ENCODE measurements at places on chromosomes 3 and 15.

DNA sequence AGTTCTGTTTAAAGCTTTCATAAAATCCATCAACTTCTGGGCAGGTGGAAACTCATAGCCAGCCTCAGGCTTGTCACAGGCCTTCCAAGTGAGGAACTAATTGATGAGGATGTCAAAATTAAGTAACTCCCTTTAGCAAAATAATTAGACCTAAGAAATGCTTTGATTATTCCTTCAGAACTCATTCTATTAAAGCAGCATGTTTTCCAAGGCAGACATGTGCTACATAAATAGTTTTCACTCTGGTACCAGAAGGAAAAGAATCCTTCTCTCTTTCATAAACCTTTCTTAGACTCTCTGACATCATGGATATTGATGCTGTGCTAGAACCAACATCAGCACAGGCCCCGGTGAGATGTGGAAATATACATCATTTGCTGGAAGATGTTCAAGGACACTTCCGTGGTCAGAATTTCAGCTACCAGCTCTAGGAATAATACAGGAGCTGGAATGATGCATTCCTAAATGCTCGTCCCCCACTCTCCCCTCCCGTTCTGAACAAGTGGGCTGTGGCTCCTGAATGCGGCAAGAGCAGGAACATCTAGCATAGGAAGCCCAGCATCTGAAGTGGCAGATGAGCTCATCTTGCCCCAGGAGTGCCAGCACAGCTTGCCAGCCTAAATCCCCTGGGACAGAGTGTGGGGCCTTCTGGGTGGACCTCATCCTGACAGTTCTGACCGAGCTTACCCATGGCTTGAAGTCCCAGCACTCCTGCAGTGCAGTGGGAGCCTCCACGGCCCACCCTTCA, 82.4 kb downstream of the WWTR1 start:
- no peak for DNase-seq

DNA sequence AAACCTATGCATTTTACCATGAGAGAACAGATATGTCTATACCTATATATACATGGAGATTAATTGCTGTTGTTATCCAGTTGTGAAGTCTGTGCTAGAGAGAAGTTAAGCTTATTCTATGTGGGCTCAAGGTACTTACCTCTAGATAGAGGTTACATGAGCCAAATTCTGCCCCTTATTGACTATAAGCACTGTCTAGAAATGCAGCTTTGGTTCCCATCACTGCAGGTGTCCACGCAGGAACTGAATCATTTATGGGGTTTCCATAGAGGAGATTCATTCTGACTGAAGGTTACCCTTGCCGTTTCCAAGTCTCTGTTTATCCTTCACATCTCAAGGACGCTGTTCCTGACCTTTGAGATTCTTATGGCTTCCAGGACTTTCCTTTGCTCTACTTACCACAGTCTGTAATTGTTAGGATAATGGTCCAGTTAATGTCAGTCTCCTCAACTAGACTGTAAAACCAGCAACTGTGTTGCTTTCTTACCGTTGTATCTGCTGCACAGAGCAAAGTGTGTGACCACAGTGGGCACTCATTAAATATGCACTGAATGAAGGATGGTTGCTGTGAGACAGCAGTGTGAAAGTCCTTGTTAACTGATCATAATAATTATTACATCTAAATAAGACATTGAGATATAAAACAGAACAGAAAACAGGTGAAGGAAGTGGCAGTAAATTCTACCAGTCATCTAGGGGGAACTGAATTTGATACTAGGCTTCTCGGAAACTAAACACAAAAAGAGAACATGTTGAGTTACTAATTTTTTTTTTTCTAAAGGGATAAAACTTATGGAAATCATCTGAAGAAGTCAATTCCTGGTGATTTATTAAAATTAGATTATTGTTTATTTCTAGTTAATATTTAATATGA, 44.0 kb upstream of the BCL6 start:
- DNase-seq = no peak

GRCh38 chr15:44427756-44428724, 611 bp downstream of the CTDSPL2 start:
- DNase-seq = no peak

GRCh38 chr3:107943786-107944523, 146.9 kb downstream of the CD47 start:
- peak; percentile 70 for DNase-seq

DNA sequence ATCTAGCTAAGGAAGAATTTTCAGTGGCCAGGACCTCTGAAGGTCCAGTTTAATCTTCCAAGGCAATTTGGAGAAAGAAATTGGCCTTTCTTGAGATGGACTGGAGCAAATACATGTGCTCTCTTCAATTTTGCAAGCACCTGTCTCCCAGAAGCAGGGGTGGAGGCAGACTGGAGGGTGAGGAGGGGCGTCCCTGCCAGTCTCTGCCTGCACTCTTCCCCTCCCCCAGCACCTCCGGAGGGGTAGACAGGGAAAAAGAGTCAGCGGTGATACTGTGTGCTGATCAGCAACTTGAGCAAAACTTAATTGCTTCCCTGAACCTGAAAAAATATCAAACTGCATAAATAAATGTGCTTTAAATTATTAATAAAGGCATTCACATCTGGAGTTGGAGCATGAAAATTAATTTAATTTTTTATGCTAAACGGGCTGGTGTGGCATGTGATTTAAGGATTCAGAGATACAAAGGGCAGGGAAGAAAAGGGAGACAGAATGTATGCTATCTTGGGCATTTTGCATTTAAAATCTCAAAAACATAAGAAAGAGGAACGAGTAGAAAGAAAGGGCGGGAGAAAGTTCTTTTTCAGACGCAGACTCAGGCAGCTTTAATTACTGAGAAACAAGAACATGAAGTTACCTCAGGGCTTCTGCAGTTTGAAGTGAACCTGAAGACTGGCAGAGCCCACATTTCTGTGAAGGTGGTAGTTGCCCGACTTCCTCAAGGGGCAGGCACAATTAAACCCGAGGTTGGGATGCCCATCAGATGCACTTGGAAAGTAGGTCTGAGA, 319.7 kb downstream of the UACA start:
- no peak for DNase-seq

- no peak for DNase-seq
Measured at GRCh38 chr3:39106851-39107387, 508 bp downstream of the GORASP1 start.

DNA sequence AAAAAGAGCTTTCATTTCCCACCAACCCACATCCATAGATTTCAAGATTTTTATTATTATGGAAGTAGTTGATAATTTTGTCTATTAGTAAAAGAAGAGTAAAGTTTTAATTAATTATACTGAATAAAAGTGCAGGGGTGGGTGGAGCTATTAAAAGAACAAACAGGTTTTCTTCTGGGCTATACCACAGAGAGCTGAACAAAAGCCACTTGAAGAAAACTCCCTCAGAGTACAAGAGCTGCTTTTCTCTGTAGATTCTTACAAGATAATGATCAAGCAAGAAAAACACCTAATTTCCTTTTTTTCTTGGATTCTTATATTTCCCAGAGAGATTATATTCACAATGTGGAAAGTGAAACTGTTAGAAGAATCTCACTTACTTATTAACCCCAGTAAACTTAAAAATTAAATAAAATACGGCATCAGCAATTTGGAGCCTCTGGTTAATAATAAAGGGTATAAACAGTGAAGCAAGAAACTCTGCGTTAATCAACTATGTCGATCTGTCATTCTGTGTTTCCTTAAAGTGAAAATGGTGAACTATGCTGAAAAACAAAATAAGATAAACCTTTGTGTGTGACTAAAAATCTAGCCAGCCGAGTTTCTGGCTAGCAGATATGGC, 84.9 kb downstream of the THBS1 start:
- no peak for DNase-seq

DNA sequence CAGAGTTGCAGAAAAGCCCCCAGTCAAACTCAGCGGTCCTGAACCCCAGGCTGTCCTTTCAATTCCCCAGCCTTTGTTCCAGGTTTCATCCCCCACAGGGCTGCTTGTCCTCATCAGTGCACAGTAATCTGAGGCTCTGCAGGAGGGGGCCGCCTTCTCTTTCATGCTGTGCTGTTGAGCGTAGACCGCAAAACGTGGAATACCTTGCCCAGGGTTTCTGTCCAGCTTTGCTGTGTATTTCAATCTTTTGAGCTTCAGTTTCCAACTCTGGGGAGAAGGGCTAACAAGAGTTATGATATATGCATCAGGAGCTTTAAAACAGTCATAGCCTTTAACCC, 64.8 kb downstream of the FAM43A start:
- no peak for DNase-seq

DNA sequence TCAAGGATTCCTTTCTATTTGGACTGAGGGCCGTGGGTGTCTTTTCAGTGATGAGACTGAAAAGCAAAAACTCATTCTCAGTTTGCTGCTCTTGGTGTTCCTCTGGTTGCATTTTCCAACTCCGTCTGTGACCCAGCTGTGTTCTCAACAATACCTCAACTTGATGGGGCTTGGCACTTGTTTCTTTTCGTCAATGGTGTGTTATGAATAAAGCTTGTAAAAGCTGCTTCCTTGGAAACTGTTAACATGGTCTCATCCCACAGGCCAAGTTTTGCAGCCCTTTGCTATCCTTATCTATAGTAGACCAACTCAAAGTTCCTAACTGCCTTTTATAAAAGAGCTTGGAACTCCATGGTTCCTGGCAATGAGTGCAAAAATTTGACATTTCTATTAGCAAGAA, 142.5 kb upstream of the UBE2E1 start:
- no peak for DNase-seq

GRCh38 chr15:44918136-44918535, 38.4 kb upstream of the TERB2 start:
- peak; percentile 8 for DNase-seq

DNA sequence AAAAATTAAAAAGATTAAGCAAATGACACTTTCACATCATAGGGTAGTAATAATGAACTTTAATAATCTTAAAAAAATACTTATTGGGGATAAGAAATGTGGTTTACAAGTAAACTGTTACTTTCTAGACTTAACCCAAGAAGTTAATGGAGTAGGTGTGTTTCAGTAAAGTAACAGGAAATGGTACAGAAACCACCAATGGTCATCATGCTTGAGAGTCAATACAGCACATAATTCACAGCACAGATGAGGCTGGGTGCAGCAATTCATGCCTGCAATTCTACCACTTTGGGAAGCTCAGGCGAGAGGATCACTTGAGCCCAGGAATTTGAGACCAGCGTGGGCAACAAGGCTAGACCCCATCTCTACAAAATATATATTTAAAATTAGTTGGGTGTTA, 11.5 kb upstream of the USP50 start:
- no peak for DNase-seq

- no peak for DNase-seq
Measured at GRCh38 chr3:154666542-154666941, 236.6 kb upstream of the GPR149 start.

DNA sequence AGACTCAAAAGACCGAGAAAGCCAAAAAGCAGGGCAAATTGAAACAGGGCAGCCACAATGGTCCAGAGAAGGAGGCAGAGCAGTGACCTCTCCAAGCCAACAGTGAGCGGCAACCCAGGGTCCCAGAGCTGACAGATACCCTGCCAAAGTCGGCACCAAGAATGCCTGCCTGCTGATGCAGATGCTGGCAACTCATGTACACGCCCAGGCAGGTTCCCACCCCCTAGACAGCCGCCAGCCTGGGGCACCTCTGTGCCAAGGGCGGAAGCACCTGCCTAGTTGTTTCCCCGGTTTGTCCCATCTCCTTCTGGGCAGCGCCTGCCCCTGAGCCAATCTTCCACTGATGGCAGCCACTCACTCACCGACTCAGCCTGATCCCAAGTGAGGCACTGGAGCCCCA, 22.1 kb downstream of the KLHL25 start:
- no peak for DNase-seq

- DNase-seq = no peak
Measured at GRCh38 chr3:182305881-182306665, 487.2 kb upstream of the ATP11B start.
